ENCODE measurements at places on chromosomes 6 and 20.

DNA sequence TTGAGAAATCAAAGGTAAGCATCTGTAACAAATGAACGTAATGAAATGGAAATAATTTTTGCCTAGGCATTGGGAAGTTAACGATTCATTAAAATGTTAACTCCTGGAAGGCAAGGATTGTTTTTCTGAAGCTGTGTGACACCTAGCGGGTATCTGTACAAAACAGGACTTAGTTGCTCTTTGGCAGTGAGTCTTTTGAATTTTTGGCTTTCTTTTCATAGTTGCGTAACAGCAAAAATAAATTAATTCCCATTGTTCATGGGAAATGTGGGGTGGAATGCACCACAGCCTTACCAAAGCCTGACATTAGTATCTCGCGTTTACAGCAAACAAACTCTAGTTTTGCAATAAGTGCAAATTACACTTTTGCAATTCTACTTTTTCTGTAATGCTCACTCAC lies 92.7 kb upstream of the DTNBP1 start:
- no peak for DNase-seq

- no peak for DNase-seq
These were observed 128.2 kb downstream of the SNX5 start for GRCh38 chr20:17840423-17840822.

DNA sequence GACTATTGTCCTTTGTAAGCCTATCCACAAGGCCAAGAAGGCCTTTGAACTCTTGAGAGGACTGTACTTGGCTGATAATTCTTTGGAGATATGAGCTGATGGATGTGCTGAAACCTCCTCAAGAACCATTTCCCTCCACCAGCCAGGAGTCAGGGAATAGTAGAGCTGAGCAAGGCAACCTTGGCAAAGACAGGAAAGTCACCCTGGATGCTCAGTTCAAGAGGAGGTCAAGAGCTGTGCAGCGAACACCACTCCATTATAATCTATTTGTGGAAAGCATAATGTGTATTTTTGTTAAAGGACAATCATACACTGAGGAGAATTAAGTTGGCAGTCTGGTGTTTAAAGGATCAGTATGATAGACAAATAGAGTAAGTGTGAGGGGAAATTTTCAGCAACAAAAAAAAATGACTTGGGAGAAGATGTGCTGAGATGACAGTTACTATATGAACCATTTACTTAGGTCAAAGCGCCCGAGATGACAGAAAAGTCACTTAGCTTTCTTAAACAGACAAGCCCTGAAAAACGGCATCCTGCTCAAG lies 177.2 kb upstream of the COL21A1 start:
- no peak for DNase-seq

- no peak for DNase-seq
These were observed 49.9 kb downstream of the ATG5 start for GRCh38 chr6:106275692-106276091.

DNA sequence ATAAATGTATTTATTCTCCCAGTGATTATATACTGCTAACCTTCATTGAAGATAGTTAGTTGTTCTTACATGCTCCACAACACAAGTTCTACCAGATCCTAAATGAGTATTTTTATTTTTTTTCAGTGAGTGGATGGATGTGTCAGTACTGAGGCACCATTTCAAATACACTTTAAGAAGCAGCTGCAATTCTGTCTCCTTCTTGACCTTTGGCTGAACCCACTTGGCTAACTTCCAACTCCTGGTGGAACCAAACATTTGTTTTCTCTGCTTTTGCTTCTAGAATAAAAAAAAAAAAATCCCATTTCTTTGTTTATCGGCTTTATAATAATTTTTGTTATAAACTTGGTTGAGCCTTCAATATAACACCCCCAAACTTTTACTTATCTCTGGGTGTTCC lies 458.3 kb upstream of the MAP3K7 start:
- DNase-seq = no peak
